ENCODE measurements at places on chromosomes 2 and 18. TPM values are rescaled to one million over a fixed set of nuclear protein-coding genes. Genes with fewer than 3 reads are reported as not detected.

DNA sequence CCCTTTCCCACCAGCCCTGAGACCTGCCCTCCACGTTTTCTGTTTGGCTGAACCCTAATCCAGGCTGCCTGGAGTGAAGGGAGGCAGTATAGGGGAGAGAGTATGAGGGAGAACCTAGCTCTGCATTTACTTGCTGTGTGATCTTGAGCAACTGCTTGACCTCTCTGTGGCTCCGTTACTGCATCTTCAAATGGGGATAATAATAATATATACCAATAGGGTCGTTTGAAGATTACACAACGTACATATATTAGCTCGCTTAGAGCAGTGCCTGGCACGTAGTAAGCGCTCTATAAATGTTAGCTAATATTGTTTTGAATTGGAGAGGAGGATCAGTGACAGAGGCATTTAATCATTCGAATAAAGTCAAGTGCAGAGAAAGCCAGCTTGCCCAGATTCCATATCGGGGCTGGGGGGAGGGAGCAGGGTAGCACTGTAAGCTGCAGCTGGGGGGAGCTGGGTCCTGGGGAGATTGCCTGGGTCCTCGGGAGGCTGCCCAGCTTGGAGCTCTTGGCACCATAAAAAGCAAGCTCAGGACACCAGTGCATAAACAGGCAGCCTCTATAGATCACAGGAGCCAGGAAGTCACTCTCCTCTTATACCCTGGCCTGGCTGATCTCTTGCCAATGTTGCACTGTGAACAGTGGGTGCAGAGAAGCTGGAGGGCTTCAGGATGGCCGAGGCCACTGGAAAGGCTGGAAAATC is 19.1 kb downstream of the KCNK3 start:
- no peak overlapping the region for H3K4me3 ChIP-seq
- H3K4me1 ChIP-seq: peaks cover 33% of the 10 kb centered on the region
- H3K27ac ChIP-seq: peak overlapping the region; percentile 19
- no peak for DNase-seq
- H3K36me3 ChIP-seq: no peaks in the 10 kb centered on the region

DNA sequence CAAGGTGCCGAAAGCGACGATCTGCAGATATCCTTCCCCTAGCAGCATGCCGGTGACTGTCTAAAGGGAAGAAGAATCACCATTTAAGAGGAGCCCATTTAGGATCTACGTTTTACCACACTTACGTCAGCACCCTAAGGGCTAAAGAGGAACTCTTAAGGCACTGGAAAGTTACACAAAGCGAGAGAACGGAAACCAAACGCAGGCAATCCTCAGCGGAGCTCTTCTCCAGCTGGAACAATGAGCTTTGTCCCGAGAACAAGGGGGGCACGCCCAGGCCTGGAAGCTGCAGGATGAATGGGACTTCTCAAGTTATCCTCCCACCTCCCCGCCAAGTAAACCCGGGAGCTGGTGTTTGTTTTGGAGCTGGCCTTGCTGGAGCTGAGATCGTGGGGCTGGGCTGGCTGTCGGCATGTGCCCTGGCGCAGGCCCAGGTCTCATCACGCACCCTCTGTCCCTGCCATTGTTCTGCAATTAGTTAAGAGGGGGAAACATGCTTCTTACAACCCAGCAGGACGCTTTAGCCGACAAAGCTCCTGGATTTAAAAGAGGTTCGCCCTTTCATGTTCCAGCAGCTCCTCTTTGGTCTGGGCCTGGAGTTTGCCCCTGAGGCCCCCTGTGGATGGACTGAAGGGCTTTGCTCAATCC is 36.4 kb downstream of the PXDN start:
- H3K4me3 ChIP-seq: no peak overlapping the region
- H3K36me3 ChIP-seq: no peaks in the 10 kb centered on the region
- no peak overlapping the region for H3K27ac ChIP-seq
- DNase-seq: no peak
- no peaks in the 10 kb centered on the region for H3K27me3 ChIP-seq

- H3K27me3 ChIP-seq: no peaks in the 10 kb centered on the region
- H3K4me3 ChIP-seq: no peak overlapping the region
- H3K27ac ChIP-seq: no peak overlapping the region
- DNase-seq: no peak
These were observed 70.6 kb downstream of the GDF7 start for GRCh38 chr2:20737505-20737904.

- no peak overlapping the region for H3K4me3 ChIP-seq
- H3K4me1 ChIP-seq: no peaks in the 10 kb centered on the region
- H3K27me3 ChIP-seq: no peaks in the 10 kb centered on the region
- DNase-seq: no peak
- no peak overlapping the region for H3K27ac ChIP-seq
- no peaks in the 10 kb centered on the region for H3K36me3 ChIP-seq
These were observed 35.3 kb downstream of the KIAA2012 start for GRCh38 chr2:202108345-202108744.

DNA sequence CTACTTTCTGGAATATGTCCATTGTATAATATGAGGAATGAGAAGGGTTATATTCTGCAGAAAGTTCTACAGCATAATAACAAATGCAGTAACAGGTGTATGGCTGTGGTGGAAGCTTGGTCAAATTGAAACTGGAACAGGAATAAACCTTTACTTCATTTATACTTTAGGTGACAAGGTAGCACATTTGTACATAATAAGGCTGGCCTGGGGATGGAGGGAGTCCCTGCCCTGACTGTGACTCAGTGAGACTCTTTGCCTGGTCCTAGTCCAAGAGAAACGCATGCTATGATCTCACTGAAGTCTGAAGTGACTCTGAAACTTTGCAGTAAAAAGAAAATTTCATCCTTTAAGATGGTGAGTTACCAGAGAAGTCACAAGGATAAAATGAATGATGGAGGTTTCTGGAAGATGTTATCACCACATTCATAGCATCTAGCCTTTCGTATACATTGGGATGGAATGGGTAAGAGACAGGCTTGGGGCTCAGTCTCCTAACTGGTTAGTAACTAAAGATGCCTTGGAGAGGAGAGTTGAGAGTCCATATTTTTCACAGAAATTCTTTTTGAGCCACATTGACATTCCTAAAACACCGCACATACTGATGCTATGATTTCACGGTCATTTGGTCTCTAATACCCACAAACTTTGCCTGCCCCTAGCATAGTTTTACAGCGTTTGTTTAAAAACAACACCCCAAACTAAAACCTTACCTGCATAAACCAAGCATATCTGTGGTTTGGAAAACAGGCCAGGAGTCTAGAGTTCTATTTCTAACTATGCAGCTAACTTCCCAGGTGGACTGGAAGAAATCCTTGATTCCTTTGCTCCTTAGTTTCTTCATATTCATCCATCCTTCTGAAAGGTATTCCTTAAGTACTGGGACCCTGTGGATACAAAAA is 42.4 kb upstream of the NABP1 start:
- no peak overlapping the region for H3K4me3 ChIP-seq
- no peaks in the 10 kb centered on the region for H3K27me3 ChIP-seq
- H3K36me3 ChIP-seq: no peaks in the 10 kb centered on the region
- no peak overlapping the region for H3K27ac ChIP-seq
- DNase-seq: no peak

DNA sequence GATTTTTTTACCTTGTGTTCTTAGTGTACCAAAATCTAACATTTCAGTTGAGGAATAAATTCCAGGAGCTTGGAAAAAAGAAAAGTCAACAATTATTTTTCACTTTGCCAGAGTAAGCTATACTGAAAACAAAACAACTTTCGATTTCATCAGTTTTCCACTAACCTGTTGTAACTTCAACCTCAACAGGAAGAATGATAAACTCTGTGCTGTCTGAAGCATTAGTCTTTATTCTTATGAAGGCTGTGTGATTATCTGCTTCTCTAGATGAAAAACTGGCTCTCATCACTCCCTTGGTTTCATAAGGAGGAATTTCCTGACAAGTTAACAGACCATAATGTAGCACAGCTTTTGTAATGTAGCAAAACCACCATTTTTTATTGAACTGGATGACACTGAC is 121.2 kb downstream of the ZAP70 start:
- no peaks in the 10 kb centered on the region for H3K27me3 ChIP-seq
- DNase-seq: no peak
- no peak overlapping the region for H3K4me3 ChIP-seq
- no peak overlapping the region for H3K27ac ChIP-seq
- H3K4me1 ChIP-seq: no peaks in the 10 kb centered on the region

DNA sequence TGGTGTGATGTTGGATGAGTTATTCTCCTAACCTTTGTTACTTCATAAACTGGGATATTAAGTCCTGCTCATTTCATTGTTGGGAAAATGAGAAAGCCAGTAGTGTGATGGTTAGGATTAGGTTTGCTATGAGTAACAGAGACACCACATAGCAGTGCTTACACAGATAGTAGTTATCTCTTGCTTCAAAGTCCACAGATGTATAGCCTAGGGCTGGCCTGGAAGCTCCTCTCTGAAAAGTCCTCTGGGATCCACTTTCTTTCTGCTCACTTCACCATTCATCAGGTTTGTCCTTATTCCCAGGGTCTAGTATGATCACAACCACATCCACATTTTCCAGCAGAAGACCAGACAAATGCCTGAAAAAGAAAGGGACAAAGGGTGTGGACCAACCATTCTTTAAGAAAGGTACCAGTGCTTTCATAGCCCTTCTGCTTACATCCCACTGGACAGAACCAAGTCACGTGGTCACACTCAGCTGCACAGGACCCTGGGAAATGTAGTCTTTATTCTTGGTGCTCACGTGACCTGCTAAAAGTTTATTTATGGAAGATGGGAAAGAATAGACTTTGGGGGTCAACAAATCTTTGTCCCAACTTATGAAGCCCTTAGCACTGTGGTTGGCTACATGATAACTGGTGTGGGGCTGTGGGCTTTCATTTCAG is 108.9 kb downstream of the INSIG2 start:
- H3K27ac ChIP-seq: no peak overlapping the region
- no peak for DNase-seq
- H3K4me3 ChIP-seq: no peak overlapping the region
- H3K27me3 ChIP-seq: no peaks in the 10 kb centered on the region
- H3K36me3 ChIP-seq: no peaks in the 10 kb centered on the region

GRCh38 chr2:54768772-54769428 is 45.4 kb downstream of the EML6 start:
- no peaks in the 10 kb centered on the region for H3K4me1 ChIP-seq
- no peaks in the 10 kb centered on the region for H3K27me3 ChIP-seq
- H3K27ac ChIP-seq: no peak overlapping the region
- no peak for DNase-seq

- no peaks in the 10 kb centered on the region for H3K4me1 ChIP-seq
- no peaks in the 10 kb centered on the region for H3K27me3 ChIP-seq
- no peak overlapping the region for H3K27ac ChIP-seq
These were observed 265.1 kb upstream of the OSR1 start for GRCh38 chr2:19623488-19623887.

DNA sequence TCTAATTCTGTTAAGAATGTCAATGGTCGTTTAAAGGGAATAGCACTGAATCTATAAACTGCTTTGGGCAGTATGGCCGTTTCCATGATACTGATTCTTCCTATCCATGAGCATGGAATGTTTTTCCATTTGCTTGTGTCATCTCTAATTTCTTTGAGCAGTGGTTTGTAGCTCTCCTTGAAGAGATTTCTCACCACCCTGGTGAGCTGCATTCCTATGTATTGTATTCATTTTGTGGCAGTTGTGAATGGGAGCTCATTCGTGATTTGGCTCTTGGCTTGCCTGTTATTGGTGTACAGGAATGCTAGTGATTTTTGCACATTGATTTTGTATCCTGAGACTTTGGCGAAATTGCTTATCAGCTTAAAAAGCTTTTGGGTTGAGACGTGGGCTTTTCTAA is 38.3 kb upstream of the WDR75 start:
- no peaks in the 10 kb centered on the region for H3K4me1 ChIP-seq
- DNase-seq: no peak
- no peak overlapping the region for H3K27ac ChIP-seq
- H3K36me3 ChIP-seq: no peaks in the 10 kb centered on the region

DNA sequence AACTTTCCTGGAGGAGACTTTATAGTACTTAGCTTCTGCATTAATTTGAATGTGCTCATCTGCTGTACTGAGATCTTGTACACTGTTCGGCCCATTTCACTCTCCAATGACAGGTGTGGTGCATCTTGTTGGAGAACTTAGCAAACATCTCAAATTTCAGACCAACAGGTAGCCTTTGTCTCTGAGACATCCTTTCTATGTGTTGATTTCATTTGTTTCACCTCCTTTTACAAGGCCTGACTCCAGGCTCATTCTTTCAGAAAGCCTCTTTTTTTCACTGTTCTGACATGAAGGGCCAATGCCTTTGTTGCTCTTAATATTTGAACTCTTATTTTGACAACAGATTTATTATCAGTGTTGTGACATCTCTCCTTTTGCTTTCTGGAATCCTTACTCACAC is 271.8 kb upstream of the FANCL start:
- no peak overlapping the region for H3K27ac ChIP-seq
- no peak overlapping the region for H3K4me3 ChIP-seq
- DNase-seq: no peak
- H3K27me3 ChIP-seq: no peaks in the 10 kb centered on the region
- H3K4me1 ChIP-seq: no peaks in the 10 kb centered on the region

DNA sequence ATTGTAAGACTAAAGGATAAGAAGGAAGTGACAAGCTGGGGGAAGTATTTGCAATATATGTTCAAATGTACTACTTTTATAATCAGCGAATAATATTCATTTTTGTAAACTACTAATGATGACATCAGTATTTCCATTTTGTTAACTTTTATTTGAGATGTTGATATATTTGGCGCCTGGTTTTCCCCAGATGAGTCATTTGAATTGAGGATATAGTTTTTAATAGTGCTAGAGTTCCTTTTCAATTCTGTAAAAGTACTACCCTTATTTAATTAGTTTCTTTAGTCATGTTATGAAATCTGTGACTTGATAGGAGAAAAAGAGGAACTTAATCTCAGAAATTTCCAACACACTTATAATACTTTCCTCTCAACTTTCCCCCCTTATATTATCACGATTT is 495.3 kb downstream of the IRS1 start:
- no peaks in the 10 kb centered on the region for H3K36me3 ChIP-seq
- DNase-seq: no peak
- no peak overlapping the region for H3K4me3 ChIP-seq
- H3K4me1 ChIP-seq: peaks cover 4% of the 10 kb centered on the region
- H3K27me3 ChIP-seq: no peaks in the 10 kb centered on the region

GRCh38 chr2:145206496-145207281 is 686.8 kb upstream of the ZEB2 start:
- no peaks in the 10 kb centered on the region for H3K36me3 ChIP-seq
- DNase-seq: no peak
- no peaks in the 10 kb centered on the region for H3K27me3 ChIP-seq
- no peak overlapping the region for H3K4me3 ChIP-seq
- H3K27ac ChIP-seq: no peak overlapping the region

The CPO gene
- 0.12 TPM for total RNA-seq

The UGT1A5 gene
- total RNA-seq: not detected

The NEU2 gene
- not detected for total RNA-seq

The ABCG5 gene
- not detected for total RNA-seq

The DCAF17 gene
- 10.4 TPM for total RNA-seq

The COL4A4 gene
- 5.4 TPM for total RNA-seq

The LRRC30 gene
- total RNA-seq: not detected

The ACTG2 gene
- total RNA-seq: 0.56 TPM

The PECR gene
- total RNA-seq: 7.5 TPM

The SP140 gene
- 0.16 TPM for total RNA-seq

The SCN9A gene
- 4.3 TPM for total RNA-seq

The SKA1 gene
- 0.83 TPM for total RNA-seq
